Cardiac atrium fibroblast (primary cell): ENCODE measurements at places on chromosomes 1 and 21. TPM values are rescaled to one million over a fixed set of nuclear protein-coding genes. Genes with fewer than 3 reads are reported as not detected.

The NBPF11 gene
- 2.3 and 4.2 TPM in 2 replicates for total RNA-seq

The EVI5 gene
- total RNA-seq, result 55.1 and 55.6 TPM in 2 replicates

The LCE1B gene
- total RNA-seq, result not detected in 2 replicates

The CACNA1S gene
- total RNA-seq, result not detected in 2 replicates

The TMIGD3 gene
- total RNA-seq, result not detected in 2 replicates

The AMIGO1 gene
- 0.36 and 1.6 TPM in 2 replicates for total RNA-seq

The SPRR2G gene
- not detected in 2 replicates for total RNA-seq

The CTSE gene
- total RNA-seq, result not detected in 2 replicates

The PCBP3 gene
- 8.5 and 22.7 TPM in 2 replicates for total RNA-seq

The SLC5A9 gene
- not detected in 2 replicates for total RNA-seq

The MANEAL gene
- 0.54 TPM in 1 of 2 replicates, not detected in the other for total RNA-seq

The BEST4 gene
- total RNA-seq, result not detected in 2 replicates

The TSTD1 gene
- 0.49 and 6.0 TPM in 2 replicates for total RNA-seq

The PADI4 gene
- total RNA-seq, result not detected in 2 replicates

The BRINP3 gene
- 0.32 TPM in 1 of 2 replicates, not detected in the other for total RNA-seq

The TNFRSF4 gene
- 1.9 TPM in 1 of 2 replicates, not detected in the other for total RNA-seq

The RNU1-4 gene
- not detected in 2 replicates for total RNA-seq

The TMEM52 gene
- 0.54 TPM in 1 of 2 replicates, not detected in the other for total RNA-seq

The RABGGTB gene
- total RNA-seq, result 60.7 and 64.8 TPM in 2 replicates

The PFKFB2 gene
- total RNA-seq, result 0.72 and 2.4 TPM in 2 replicates

The SPRR1A gene
- total RNA-seq, result not detected in 2 replicates

The CCDC185 gene
- not detected in 2 replicates for total RNA-seq

The COL18A1 gene
- 205 and 222 TPM in 2 replicates for total RNA-seq

The AXDND1 gene
- not detected in 2 replicates for total RNA-seq

The FCRL2 gene
- total RNA-seq, result not detected in 2 replicates

The MRPS15 gene
- total RNA-seq, result 61.2 and 63.3 TPM in 2 replicates

The OR10J1 gene
- total RNA-seq, result not detected in 2 replicates

The TNFAIP8L2 gene
- not detected in 2 replicates for total RNA-seq

The COL6A2 gene
- 1,807 and 2,776 TPM in 2 replicates for total RNA-seq

The DAP3 gene
- 77.6 and 112 TPM in 2 replicates for total RNA-seq

The SLAMF9 gene
- not detected in 2 replicates for total RNA-seq

The S100A7 gene
- total RNA-seq, result not detected in 2 replicates

The CLCN6 gene
- total RNA-seq, result 5.4 and 7.6 TPM in 2 replicates

The ALG14 gene
- 1.1 and 11.7 TPM in 2 replicates for total RNA-seq

The OR2L13 gene
- total RNA-seq, result not detected in 2 replicates

The IPO13 gene
- total RNA-seq, result 18.8 and 29.3 TPM in 2 replicates

The PCP4 gene
- not detected in 2 replicates for total RNA-seq

The SPRR5 gene
- total RNA-seq, result not detected in 2 replicates

The ICOSLG gene
- total RNA-seq, result 0.32 and 0.54 TPM in 2 replicates

The JAM2 gene
- total RNA-seq, result 0.54 and 0.65 TPM in 2 replicates

The PLEKHA6 gene
- total RNA-seq, result 3.7 and 37.0 TPM in 2 replicates

The UBXN10 gene
- total RNA-seq, result not detected in 2 replicates

The ZNF691 gene
- 5.5 and 6.5 TPM in 2 replicates for total RNA-seq

The CYP4A11 gene
- 0.18 TPM in 1 of 2 replicates, not detected in the other for total RNA-seq

The DEPDC1 gene
- total RNA-seq, result 4.2 and 14.7 TPM in 2 replicates

The ESRRG gene
- total RNA-seq, result not detected in 2 replicates

The HLX gene
- total RNA-seq, result 7.0 and 10.5 TPM in 2 replicates

The RGS1 gene
- not detected in 2 replicates for total RNA-seq

The FNDC5 gene
- 0.16 and 13.5 TPM in 2 replicates for total RNA-seq

The RUNX1 gene
- total RNA-seq, result 8.1 and 13.0 TPM in 2 replicates

The CYP4X1 gene
- 9.0 and 16.0 TPM in 2 replicates for total RNA-seq

The C4BPA gene
- total RNA-seq, result under 0.01 TPM in 1 of 2 replicates, not detected in the other

The TRMT13 gene
- 4.9 and 8.6 TPM in 2 replicates for total RNA-seq

The NHLH2 gene
- total RNA-seq, result not detected in 2 replicates
